ENCODE measurements at places on chromosomes 1 and 21.

DNA sequence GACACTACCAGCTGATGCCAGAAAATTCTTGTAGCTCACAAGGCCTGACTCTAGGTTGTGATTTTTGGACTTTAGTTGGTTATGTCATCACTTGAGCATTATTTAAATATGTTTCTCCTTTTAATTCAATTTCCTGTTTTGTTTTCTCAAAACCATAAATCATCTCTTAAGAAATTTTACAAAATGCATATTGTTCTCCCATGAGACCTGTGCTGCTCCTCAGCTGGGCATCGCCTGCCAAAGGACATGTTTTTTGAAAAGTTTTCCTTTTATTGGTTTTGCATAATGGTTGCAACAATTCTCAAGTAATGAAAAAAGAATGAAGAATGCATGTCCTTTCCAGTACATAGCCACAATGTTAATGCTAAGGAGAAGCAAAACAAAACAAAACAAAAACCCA is 204.7 kb upstream of the LYPLAL1 start:
- no peak for DNase-seq

GRCh38 chr21:28738882-28739281 is 253.8 kb downstream of the LTN1 start:
- DNase-seq, result no peak

- DNase-seq, result no peak
Observed at GRCh38 chr1:60575326-60575977, 501.9 kb upstream of the C1orf87 start.

DNA sequence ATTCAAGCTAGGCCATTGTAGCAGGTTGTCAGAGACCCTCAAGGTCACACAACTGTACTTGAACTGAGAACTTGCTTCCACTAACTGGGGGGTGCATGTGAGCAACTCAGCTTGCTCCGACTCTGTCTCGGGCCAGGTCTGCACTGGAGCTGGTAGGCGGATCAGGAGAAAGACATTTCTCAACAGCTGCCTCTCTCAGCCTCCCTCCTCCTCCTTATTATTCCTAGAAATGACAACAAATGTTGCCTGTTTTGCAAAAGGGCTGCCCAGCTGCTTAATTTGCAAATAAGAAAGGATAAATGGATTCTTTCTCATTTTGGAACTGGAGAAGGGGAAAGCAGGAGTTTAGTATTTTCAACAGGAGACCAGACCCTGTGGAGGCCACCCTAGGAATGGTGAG is 140.5 kb downstream of the RHOU start:
- no peak for DNase-seq

DNA sequence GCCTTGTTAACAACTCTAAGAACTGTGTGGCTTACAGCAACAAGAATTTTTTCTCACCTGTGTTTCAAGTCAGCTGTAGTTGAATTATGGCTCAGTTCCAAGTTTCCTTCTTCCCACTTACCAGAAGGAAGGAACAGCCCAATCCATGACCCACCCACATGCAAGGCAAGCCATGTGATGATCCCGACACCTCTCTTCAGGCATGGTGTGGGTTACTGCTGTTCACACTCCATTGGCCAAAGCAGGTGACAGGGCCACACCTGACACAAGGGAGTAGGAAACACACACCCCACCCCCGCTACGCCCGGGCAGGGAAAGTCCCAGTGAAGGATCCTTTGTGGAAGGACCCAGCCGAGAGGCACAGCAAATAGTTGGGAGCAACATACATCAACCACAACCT is 36.3 kb downstream of the KCNJ15 start:
- DNase-seq, result no peak

DNA sequence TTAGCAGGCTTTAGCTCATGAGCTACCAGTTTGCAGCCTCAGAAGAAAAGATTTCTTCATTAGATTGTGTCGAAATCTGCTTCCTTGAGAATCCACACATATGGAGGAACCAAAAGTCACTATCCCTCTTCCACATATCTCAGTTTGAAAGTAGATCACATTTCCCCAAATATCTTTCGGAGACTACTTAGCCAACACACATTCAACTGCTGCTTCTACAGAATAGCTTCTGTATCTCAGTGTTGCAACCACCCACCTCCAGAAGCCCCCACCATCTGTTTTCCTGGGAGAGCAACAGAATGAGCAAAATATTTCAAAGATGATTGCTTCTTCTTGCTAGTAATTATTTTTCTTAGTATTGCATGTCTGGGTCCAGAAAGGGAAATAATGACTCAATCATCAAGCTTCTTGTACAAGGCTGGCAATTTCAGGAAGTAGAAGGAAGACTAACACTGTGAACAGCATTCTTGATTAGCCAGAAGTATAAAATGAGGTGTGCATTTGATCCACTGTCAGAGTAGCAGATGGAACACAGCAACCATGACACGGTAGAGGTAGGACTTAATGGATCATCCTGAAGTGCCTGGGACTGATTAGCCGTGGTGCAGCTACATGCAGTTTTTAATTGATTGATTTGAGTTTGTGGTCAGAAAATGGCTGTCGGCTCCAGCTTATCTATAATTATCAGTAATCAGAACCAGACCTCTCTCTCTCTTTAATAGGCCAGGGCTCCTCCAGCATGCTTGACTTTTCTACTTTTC is 24.9 kb downstream of the ZC3H11B start:
- DNase-seq, result no peak

DNA sequence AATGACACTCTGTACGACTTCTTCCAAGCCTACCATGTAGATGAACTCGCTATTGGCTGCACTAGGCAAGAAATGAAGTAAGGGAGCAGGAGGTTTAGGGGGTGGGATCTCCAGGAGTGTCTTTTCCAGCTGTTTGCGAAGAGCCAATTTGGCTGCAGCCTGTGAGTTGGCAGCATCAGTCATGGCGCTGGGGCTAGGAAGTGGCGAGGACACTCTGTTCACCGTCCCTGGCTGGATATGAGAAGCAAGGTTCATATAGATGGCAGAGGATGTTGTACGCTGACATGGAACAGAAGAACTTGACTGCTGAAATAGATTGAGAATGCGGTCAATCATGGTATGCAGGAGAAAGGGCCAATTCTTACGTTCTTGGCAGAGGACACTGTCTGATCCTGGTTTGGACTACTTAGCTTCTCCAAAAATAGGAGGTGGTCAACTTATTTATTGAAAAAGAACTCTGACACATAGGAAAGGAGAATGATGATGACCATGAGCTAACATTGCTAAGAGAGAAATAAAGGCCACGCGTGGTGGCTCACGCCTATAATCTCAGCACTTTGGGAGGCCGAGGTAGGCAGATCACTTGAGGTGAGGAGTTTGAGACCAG is 41.2 kb downstream of the SLC27A3 start:
- no peak for DNase-seq

DNA sequence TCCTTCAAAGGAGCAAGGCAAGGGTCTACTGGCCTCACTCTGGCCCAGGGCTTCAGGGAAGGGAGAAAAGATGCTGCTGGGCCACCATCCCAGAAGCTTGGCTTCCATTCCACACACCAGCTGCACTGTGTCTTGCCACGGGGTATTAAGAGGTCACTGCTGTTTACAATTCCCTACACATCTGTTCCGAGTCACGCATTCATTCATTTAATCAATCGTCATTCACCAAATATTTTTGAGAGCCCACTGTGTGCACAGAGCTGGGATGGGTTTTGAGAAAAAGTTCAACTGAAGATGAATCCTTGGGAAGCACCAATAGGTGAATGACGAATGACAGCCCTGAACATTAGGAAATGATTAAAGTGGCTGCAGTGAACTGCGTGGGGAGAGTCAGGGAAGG is 101.7 kb downstream of the NAV1 start:
- no peak for DNase-seq

DNA sequence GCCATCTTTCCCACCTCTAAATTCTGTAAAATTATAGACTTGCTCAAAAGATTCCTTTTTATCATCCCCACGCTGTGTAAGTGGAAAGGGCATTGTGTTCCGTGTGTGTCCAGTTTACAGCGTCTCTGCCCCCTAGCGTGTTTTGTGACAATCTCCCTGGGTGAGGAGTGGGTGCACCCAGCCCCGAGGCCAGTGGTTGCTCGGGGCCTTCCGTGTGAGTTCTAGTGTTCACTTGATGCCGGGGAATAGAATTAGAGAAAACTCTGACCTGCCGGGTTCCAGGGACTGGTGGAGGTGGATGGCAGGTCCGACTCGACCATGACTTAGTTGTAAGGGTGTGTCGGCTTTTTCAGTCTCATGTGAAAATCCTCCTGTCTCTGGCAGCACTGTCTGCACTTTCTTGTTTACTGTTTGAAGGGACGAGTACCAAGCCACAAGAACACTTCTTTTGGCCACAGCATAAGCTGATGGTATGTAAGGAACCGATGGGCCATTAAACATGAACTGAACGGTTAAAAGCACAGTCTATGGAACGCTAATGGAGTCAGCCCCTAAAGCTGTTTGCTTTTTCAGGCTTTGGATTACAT is 61.9 kb downstream of the POFUT2 start:
- no peak for DNase-seq

DNA sequence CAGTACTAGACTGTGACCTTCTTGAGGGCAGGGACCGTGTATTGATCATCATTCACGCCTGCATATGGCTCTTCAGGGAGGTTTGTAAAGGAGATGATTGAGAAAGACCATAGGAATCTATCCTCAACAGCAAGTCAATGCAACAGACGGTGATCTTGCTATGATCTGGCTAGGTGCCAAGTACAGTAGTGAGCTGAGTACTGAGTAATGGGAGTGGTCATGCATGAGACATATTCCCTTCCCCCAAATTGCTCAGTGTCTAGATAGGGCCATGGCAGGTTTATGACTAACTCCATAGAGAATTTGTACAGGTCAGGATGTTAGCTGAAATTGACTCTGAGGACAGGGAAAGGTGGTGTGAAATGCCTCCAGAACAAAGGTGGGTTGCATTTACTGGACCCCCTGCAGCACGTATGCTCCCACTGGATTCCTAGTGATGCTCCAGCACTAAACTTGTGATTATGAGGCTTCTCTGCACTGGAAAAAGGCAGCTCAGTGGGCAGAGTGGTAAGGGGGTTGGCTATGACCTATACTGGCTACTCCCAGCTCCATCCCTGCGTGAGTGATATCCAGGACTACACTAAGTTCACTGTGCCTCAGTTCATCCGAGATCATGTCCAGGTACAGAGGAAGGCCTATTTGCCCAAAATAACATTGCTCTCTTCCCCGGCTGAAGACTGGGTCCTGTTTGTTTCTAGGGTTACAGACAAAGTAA is 37.2 kb downstream of the KCNJ6 start:
- DNase-seq, result no peak

DNA sequence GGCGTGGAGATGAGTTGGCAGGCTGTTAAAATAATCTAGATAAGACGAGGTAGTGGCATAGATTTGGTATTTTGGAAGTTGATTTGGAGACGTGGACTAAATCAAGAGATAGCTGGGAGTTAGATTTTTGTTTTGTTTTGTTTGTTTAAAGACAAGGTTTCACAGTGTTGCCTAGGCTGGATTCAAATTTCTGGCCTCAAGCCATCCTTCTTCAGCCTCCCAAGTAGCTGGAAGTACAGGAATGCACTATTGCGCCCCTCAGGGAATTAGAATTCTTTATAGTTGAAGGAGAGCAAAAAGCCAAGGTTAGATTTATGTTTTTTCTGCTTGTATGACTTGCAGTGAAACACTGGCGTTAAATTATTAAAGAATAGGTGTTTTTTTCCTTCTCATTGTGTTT is 22.3 kb upstream of the SNRPE start:
- DNase-seq, result no peak

GRCh38 chr1:78156805-78157521 is 111.2 kb downstream of the GIPC2 start:
- DNase-seq, result no peak

GRCh38 chr1:91924146-91924545 is 25.1 kb upstream of the BRDT start:
- DNase-seq, result no peak

DNA sequence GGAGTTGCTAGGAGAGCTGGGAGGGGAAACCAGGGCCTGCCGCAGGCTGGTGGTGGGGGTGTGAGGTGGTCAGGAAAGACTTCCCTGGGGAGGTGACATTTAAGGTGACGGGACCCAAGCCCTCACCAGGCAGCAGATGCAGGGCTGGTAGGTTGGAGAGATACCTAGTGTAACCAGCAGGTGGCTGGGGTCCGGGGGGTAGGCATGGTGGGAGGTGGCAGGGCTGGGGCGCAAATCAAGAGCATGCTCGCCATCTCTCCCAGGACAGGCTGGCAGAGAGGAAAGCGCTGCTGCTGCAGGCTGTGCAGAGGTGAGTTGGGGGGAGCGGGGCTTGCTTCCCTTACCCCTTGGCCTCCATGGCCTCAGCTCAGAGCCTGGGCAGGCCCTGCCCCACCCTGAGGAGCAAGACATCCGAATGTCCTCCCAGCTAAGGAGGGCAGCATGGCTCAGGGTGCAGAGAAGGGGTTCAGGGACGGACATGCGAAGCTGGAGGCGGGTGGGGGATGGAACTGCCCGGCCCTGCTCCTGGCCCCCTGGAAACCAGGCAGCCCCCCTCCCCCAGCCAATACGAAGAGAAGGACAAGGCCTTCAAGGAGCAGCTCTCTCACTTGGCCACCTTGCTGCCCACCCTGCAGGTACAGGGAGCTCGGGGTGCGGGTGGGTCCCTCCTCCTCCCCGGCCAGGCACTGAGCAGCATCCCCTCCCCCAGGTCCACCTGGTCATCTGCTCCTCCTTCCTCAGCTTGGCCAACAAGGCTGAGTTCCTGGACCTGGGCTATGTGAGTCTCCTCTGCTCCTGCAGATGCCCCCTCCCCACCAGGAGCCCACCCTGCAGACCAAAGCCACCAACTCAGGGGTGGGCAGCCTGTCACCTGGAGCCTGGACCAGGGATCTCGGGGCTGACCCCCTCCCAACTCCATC is 4.0 kb downstream of the RNF207 start:
- no peak for DNase-seq

DNA sequence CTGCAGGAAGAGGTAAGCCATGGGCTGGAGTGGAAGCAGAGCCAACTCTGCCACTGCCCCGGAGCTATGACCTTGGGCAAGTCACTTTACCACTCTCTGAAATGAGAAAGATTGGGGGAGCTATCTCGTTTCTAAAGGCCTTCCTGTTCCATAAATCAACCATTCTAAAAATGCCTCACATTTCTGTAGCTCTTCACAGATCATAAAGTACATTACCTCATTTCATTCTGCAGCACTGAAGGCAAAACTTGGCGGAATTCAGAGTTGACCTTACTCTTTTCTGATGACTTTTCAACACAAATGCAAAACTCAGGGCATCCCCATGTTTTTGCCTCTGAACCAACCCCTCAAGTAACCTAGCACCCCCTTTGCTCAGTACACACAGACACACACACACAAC is 404.0 kb upstream of the NFIA start:
- no peak for DNase-seq

DNA sequence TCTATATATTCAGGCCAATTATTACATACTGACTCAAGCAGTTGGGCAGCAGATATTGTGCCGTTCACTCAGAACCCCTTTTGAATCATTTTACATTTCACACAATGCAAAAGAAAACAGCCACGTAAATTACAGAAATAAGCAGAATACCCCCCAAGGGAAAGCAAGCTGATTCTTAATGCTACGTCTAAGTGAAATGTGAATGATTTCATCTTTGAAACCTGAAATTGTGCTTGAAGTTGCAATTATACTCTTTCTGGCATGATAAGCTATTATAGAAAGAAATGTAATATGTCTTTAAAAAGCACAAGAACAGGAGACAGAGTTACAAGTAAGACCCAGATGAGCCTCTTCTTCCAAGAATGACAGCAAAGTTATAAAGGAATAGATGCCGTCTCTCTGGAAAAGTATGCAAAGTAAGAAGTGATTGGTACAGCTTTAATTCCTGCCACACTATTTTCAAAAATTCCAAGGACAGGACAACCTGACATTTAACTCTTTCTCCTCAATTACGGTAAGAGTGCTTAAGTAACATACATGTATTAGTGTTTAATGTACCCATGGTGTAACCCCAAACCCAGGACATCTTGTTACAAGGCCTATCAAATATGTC is 891.5 kb upstream of the ADGRL2 start:
- DNase-seq, result no peak

GRCh38 chr1:108066808-108067207 is 101.8 kb upstream of the VAV3 start:
- no peak for DNase-seq

Data from pancreas (tissue), 10 donors.